Esophagus squamous epithelium (tissue), 5 donors: ENCODE measurements at places on chromosomes 7 and 10.

DNA sequence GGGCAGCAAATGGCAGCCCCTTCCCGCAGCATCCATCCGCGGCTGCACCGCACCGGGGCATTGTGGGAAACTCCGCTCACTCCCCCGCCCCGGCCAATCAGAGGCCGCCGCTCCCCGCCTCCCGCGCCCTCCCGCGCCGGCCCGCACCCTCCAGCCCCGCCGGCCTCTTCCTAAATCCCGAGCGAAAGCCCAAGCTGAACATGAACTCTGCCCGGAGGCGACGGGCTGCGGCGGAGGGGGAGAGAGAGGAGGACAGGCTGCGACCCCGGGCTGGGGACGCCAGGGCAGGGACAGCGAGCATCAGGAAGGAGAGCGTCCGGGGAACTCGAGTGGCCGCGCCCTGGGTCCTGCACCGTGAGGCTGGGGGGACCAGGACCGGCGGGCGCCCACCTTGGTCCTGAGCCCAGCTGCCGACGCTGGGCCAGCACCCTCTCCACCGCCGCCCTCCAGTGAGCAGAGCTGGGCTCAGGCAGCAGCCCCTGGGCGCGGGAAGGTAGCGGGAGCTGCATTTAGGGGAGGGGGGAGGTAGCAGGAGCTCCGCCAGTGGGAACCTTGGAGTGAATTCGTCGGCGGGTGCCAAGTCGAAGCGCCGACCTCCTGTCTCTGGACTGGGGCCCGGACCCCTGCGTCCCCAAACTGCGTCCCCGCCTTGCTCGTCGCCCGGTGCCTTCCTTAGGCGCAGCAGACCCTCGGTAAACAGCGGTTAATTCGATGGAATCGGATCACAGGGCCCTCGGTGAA is at the start of gene DGKI:
TSS of gene DGKI (minus strand) at position 148 of the 741 bp plus-strand sequence.
- peak within 1 kb of the TSS; percentile 64 for H3K4me3 ChIP-seq
- H3K27ac ChIP-seq, result no peak within 1 kb of the TSS
- H3K4me1 ChIP-seq, result peaks cover 4% of the 10 kb centered on the region
- H3K27me3 ChIP-seq, result peaks cover 8% of the 10 kb centered on the region
- no peaks in the 10 kb centered on the region for H3K36me3 ChIP-seq

- no peaks in the 10 kb centered on the region for H3K27me3 ChIP-seq
- no peak overlapping the region for H3K4me3 ChIP-seq
- no peaks in the 10 kb centered on the region for H3K36me3 ChIP-seq
- no peak overlapping the region for H3K27ac ChIP-seq
- no peak for DNase-seq
Measured at GRCh38 chr10:85491652-85492051, 874.9 kb downstream of the GRID1 start.

- no peak for DNase-seq
- H3K27ac ChIP-seq, result no peak overlapping the region
- H3K4me3 ChIP-seq, result no peak overlapping the region
- no peaks in the 10 kb centered on the region for H3K27me3 ChIP-seq
- peaks cover 11% of the 10 kb centered on the region for H3K4me1 ChIP-seq
Measured at GRCh38 chr10:127161482-127161881, 34.9 kb downstream of the INSYN2A start.

- no peak for DNase-seq
- no peaks in the 10 kb centered on the region for H3K36me3 ChIP-seq
- no peaks in the 10 kb centered on the region for H3K27me3 ChIP-seq
- H3K4me3 ChIP-seq, result no peak overlapping the region
- peaks cover 32% of the 10 kb centered on the region for H3K4me1 ChIP-seq
Measured at GRCh38 chr10:70462349-70462984, 16.1 kb upstream of the PALD1 start.

DNA sequence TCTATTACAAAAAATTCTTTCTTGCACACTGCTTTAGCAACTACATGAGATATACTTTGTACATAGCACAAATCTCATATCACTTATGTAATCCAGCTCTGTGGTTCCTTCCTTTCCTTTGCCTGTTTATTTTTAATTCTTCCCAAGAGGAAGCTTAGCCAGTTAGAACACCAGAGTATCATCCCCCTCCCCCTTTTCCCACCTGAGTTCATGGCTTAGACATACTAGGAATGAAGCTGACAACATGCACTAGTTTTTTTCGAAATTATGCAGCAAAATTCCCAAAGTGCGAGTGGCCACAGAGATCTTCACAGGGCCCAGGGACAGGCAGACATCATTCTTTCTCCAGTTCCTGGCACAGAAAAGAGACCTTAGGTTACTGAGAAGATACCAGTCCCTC is 17.8 kb downstream of the CAV1 start:
- H3K4me1 ChIP-seq, result no peaks in the 10 kb centered on the region
- H3K36me3 ChIP-seq, result no peaks in the 10 kb centered on the region
- DNase-seq, result no peak
- H3K27me3 ChIP-seq, result no peaks in the 10 kb centered on the region

DNA sequence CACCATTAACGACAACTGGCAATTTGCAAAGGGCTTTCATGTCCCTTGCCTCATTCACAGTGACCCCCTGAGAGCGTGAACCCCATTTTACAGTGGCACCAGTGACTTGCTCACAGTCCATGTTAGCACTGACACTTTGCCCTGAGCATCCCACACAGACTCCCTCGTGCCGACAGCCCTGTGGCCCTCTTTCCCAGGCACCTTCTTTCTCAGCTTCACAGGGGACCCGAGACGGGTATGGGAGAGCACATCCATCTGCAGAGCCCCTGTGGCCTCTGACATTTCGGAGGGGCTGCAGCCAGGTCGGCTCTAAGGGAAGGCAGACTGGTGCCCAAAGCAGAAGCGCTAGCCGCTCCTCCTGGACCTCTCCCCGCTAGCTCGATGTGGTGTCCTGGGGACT is 10.8 kb downstream of the LOXL4 start:
- no peaks in the 10 kb centered on the region for H3K4me1 ChIP-seq
- no peak overlapping the region for H3K27ac ChIP-seq

GRCh38 chr10:33524966-33525365 is 190.5 kb upstream of the NRP1 start:
- no peak for DNase-seq
- no peak overlapping the region for H3K4me3 ChIP-seq
- no peak overlapping the region for H3K27ac ChIP-seq
- no peaks in the 10 kb centered on the region for H3K27me3 ChIP-seq
- H3K4me1 ChIP-seq, result no peaks in the 10 kb centered on the region
- H3K36me3 ChIP-seq, result no peaks in the 10 kb centered on the region

DNA sequence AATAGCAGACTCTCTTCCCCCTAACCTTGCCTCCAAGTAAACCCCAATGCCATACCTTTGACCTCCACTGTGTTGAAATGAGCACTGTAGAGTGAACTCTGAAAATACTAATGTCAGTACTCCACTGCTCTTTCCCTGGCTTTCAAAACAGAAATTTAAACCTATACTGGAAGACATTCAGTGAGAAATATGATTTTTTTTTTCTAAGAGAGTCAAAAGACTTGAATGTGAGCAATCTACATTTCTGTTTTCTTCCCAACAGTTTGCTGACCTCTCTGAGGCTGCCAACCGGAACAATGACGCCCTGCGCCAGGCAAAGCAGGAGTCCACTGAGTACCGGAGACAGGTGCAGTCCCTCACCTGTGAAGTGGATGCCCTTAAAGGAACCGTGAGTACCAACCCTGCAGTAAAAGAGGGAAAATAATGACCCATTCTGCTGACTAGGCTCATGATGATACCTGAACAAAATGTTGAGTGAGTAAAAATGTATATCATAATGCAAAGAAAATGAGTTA is 6.4 kb downstream of the VIM start:
- peak overlapping the region; percentile 99 for H3K27ac ChIP-seq
- no peak for DNase-seq
- H3K4me1 ChIP-seq, result no peaks in the 10 kb centered on the region
- H3K4me3 ChIP-seq, result peak overlapping the region; percentile 72
- H3K36me3 ChIP-seq, result peaks cover 7% of the 10 kb centered on the region

DNA sequence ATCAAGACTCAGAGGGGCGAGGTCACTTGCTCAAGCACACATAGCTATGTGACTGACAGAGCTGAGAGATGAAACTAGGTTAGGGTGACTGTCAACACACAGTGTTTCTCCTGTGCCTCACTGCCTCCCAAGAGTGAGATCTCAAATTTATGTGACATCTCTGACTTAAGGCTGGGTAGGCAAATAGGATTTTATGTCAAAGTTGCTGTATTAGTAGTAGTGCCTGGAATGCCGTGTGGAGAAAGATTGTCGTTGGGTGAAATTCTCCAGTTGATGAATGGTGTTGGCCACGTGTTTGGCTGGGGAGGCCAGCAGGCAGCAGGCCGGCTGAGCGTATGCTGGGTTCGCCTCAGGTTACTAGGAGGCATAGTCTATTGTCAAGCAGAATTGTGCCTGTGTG is 148.3 kb upstream of the BMPER start:
- no peaks in the 10 kb centered on the region for H3K4me1 ChIP-seq
- no peak overlapping the region for H3K27ac ChIP-seq
- H3K27me3 ChIP-seq, result no peaks in the 10 kb centered on the region
- H3K4me3 ChIP-seq, result no peak overlapping the region
- no peak for DNase-seq
- H3K36me3 ChIP-seq, result no peaks in the 10 kb centered on the region

DNA sequence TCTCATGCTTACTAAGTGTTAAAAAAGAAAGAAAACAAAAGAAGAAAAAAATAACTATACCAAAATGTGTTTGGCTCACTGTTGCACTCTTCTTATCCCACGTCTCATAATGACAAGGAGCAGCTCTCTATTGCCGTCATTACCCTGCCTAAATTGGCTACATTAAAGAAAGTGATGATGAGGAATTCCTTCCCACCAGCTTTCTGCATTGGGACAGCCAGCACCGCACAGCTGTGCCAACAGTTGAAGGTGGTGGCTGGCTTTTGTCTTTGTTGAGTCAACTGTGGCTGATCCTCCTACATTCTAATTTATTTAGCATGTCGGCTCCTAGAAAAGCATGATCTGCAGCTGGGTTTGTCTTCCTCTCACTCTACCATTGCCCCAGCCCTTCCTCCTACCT is 751.8 kb downstream of the KCNMA1 start:
- H3K4me1 ChIP-seq, result no peaks in the 10 kb centered on the region
- H3K27ac ChIP-seq, result no peak overlapping the region
- no peaks in the 10 kb centered on the region for H3K27me3 ChIP-seq
- DNase-seq, result no peak
- no peaks in the 10 kb centered on the region for H3K36me3 ChIP-seq

GRCh38 chr10:34674176-34674575 is 140.9 kb downstream of the PARD3 start:
- H3K4me3 ChIP-seq, result no peak overlapping the region
- H3K36me3 ChIP-seq, result no peaks in the 10 kb centered on the region
- no peaks in the 10 kb centered on the region for H3K4me1 ChIP-seq
- no peak overlapping the region for H3K27ac ChIP-seq
- no peak for DNase-seq
- H3K27me3 ChIP-seq, result no peaks in the 10 kb centered on the region

- no peaks in the 10 kb centered on the region for H3K27me3 ChIP-seq
- no peaks in the 10 kb centered on the region for H3K36me3 ChIP-seq
- H3K27ac ChIP-seq, result no peak overlapping the region
Measured at GRCh38 chr7:35680403-35681013, 14.4 kb downstream of the HERPUD2 start.

- H3K4me3 ChIP-seq, result peak overlapping the region; percentile 36
- H3K27ac ChIP-seq, result peak overlapping the region; percentile 75
- DNase-seq, result no peak
- H3K36me3 ChIP-seq, result no peaks in the 10 kb centered on the region
Measured at GRCh38 chr10:34739915-34740314, 75.2 kb downstream of the PARD3 start.

GRCh38 chr10:3438606-3439005 is 266.0 kb upstream of the PITRM1 start:
- H3K4me1 ChIP-seq, result no peaks in the 10 kb centered on the region
- no peak overlapping the region for H3K27ac ChIP-seq
- DNase-seq, result no peak
- no peaks in the 10 kb centered on the region for H3K36me3 ChIP-seq

GRCh38 chr7:12584930-12585329 is 14.4 kb downstream of the SCIN start:
- no peaks in the 10 kb centered on the region for H3K27me3 ChIP-seq
- H3K4me3 ChIP-seq, result no peak overlapping the region
- no peak for DNase-seq
- no peak overlapping the region for H3K27ac ChIP-seq

GRCh38 chr7:29272057-29272456 is 77.5 kb downstream of the CHN2 start:
- no peak for DNase-seq
- no peaks in the 10 kb centered on the region for H3K4me1 ChIP-seq
- no peak overlapping the region for H3K4me3 ChIP-seq
- H3K27ac ChIP-seq, result no peak overlapping the region

DNA sequence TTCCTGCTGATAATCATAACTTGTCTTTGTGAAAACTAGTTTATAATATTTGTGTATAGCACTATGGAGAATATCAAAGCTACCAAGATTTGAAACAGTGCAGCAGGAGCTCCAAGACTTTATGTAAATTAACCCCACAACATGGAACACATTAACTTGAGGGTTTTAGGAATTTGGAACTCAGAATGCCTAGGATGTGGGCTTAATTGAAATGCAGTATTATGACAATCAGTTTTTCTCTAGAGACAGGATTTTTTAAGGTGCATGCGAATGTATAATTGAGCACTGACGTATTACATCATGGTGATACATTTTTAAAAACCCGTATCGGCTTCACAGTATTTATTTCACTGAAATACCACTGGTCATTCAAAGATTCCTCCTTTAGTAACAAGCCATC is 313.1 kb upstream of the DGKB start:
- no peak for DNase-seq
- H3K4me3 ChIP-seq, result no peak overlapping the region
- no peaks in the 10 kb centered on the region for H3K36me3 ChIP-seq

- H3K27ac ChIP-seq, result no peak overlapping the region
- H3K4me1 ChIP-seq, result no peaks in the 10 kb centered on the region
- H3K36me3 ChIP-seq, result no peaks in the 10 kb centered on the region
Measured at GRCh38 chr7:42768045-42768444, 143.8 kb downstream of the C7orf25 start.

- no peak overlapping the region for H3K4me3 ChIP-seq
- H3K27ac ChIP-seq, result no peak overlapping the region
- H3K4me1 ChIP-seq, result peaks cover 11% of the 10 kb centered on the region
Measured at GRCh38 chr10:71395621-71396020, 1.1 kb upstream of the CDH23 start.

DNA sequence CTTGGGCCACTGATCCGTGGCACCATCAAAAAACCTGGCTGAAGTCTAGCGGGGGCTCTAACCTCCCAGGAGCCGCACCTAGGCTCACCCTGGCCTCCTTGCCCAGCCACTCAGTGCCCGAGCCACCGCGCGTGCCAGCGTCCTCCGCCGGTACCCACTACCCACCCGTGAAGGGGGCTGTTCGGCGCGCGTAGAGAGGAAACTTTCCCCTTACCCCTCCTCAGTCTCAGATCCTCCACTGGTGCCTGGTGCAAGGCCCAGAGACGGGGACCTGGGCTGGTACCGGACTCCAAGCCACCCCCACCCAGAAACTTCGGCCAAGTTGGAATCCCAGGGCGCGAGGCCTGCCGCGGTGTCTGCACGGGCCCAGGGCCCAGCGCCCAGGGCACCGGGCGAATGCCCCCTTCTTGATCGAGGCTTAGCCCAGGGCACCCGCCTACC is 3.5 kb upstream of the EBF3 start:
- no peak overlapping the region for H3K4me3 ChIP-seq
- no peak for DNase-seq
- no peak overlapping the region for H3K27ac ChIP-seq

GRCh38 chr10:57168611-57169240 is 807.7 kb upstream of the ZWINT start:
- H3K4me1 ChIP-seq, result no peaks in the 10 kb centered on the region
- no peaks in the 10 kb centered on the region for H3K36me3 ChIP-seq
- no peak overlapping the region for H3K4me3 ChIP-seq
- H3K27me3 ChIP-seq, result no peaks in the 10 kb centered on the region
- H3K27ac ChIP-seq, result no peak overlapping the region
- no peak for DNase-seq

GRCh38 chr10:9189448-9189847 is 1135.0 kb downstream of the GATA3 start:
- H3K36me3 ChIP-seq, result no peaks in the 10 kb centered on the region
- no peak overlapping the region for H3K4me3 ChIP-seq
- H3K27ac ChIP-seq, result no peak overlapping the region
- peaks cover 16% of the 10 kb centered on the region for H3K27me3 ChIP-seq
